ENCODE measurements at places on chromosomes 3 and 15.
A peak's percentile ranks its signal among the peaks of the same experiment; 100 is the strongest.

- DNase-seq, result peak; percentile 94
These were observed at the start of gene DIPK2A for GRCh38 chr3:143971359-143972154. TSS of gene DIPK2A (plus strand) at chr3:143971823. CDS start at chr3:143972333, 510 bp downstream.

GRCh38 chr3:127747751-127748521 lies 74.4 kb downstream of the MGLL start:
- no peak for DNase-seq

GRCh38 chr3:65591313-65591712 lies 447.4 kb downstream of the MAGI1 start:
- no peak for DNase-seq

- DNase-seq, result no peak
These were observed 1559.3 kb upstream of the GBE1 start for GRCh38 chr3:83320726-83321125.

DNA sequence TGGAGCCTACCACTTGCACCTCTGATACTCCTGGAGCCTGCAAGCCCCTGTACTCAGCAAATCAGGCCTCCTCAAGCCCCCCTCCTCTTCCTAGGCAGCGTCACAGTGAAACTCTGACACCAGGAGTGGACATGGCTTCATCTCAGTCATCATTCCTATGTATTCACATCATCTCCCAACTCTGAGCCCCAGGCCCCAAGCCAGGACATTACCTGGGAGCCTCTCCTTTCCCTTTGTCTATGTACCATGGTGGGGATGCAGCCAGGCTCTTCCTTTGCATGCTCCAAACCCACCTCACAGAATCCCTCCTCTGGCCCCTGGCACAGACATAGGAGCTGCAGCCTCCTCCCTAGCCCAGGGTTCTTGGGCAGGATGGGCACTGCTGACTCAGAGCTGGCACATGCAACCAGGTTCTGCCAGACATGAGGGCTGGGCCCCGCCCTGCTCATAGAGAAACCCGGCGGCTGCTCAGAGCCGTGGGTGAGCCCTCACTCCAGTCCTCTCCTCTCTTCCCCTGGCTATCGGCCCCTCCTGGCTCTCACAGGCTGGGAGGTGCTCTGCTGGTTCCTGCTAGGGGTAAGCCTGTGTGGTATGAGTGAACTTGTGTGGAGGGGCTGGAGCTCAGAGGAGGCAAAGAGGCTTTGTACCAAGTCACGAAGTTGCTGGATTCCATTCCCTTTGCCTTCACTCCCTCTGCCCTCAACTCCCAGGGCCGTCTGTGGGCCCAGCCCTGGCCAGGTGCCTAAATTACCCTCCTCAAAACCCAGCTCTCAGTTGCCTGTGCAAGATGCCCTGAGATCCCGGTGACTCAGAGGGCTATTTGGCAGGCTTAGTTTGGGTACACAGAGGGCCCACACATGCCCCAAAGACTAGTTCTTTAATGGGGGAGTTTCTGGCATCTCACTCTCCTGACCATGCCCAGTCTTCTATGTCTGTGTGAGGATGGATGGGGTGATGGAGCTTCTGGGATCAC lies 1.9 kb upstream of the PLCD1 start:
- peak; percentile 34 for DNase-seq

DNA sequence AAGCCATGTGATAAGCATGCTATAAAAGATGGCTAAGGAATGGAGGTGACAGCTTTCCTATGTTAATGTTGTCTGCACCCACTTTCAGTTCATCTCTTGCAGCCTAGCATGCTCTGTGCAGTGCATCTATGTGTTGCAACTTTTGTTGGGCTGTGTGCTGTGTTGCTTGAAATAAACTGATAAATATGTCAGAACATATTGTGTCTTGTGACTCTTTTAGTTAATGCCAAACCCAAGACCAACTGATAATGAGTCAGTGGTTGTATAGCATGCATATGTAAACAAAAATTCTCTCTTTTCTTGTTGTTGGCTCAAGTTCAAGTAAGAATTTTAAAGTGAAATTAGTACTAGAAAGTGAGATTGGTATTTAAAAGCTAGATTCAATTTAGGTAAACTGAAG lies 37.0 kb upstream of the SCN10A start:
- DNase-seq, result no peak

GRCh38 chr3:10364806-10365205 lies 43.9 kb upstream of the SEC13 start:
- no peak for DNase-seq

DNA sequence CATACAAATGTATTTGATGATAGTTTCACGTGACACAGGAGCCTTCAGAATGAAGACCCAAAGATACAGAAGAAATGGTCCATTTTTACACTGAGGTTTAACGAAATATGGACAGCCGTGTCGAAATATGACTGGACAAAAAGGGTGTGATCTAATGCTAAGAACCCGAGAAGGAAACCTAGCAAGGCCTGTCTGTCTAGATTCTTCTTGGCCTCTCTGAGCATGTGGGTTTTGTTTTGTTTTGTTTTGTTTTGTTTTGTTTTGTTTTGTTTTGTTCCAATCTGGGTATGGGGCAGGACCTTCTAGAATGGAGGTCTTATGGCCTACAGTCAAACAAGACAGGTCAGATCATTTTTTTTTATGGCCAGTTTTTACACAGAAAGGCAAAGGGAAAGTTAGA lies 242.7 kb upstream of the STT3B start:
- DNase-seq, result no peak

GRCh38 chr15:77417602-77418001 lies 2.3 kb downstream of the PEAK1 start:
- DNase-seq, result no peak

DNA sequence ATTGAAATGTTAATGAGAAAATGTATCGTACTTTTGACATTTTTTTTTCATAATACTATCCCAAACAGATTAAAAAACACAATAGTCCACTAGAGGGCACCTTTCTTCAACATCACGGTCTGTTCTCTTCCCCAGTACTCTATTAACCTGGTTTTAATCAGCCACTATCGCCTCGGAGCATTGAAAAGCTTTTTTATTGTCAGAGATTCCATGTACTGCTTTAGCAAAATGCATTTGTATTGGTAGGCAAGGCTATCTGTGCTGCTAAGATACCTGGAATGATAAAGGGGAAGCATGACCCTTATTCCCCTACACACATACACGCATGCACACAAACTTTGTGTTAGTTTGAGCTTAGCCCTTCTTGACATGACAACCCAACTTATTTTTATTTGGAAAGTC lies 160.1 kb upstream of the IL12A start:
- no peak for DNase-seq

GRCh38 chr3:112774293-112774926 lies 72.3 kb downstream of the CD200R1L start:
- no peak for DNase-seq

DNA sequence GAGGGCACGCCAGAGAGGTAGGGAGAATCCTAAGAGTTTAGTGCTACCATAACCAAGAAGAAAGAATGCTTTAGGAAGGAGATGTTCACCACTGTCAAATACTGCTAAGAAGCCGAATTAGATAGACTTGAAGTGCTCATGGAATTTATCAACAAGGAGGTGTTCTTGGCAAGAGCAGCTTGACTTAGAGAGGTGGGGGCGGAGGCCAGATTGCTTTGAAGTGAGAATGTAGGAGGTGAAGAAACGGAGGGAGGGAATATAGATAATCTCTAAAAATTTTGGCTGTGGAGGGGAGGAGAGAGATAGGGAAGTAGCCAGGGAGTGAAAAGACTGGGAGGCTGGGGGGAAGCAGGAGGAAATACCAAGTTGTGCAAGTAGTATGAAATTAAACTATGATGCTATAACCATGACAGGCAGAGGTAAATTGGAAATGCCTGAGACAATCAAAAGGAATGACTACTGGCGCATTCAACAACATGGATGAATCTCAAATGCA lies 35.5 kb downstream of the GADL1 start:
- no peak for DNase-seq

- no peak for DNase-seq
These were observed 33.1 kb upstream of the FBXL22 start for GRCh38 chr15:63564093-63564492.

GRCh38 chr15:26144836-26145235 lies 281.7 kb upstream of the ATP10A start:
- DNase-seq, result no peak

DNA sequence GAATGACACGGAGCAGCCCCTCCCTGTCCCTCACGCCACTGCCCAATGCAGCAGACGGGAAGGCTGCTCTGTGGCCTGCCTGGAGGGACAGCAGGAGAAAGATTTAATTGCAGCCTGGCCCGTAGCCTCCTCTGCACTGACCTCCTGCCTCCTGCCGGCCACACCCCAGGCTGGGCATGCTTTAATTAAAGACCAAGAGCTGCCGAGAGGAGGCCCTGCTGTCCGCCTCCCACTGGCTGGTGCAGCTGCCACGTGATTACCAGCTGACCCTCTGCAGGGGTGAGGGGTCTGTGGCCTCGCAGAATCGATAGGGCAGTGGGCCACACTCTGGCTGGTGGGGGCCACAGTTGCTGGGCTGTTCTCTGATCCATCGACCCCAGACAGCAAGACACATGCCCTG lies 100.2 kb upstream of the PRR23E start:
- peak; percentile 60 for DNase-seq

- no peak for DNase-seq
These were observed 61.8 kb upstream of the CMSS1 start for GRCh38 chr3:99755831-99756230.

GRCh38 chr3:179196098-179196497 lies 47.9 kb downstream of the PIK3CA start:
- DNase-seq, result no peak

- DNase-seq, result no peak
These were observed 46.7 kb downstream of the PRTG start for GRCh38 chr15:55696221-55696620.

- no peak for DNase-seq
These were observed 830.9 kb upstream of the CFAP20DC start for GRCh38 chr3:59880717-59881116.

DNA sequence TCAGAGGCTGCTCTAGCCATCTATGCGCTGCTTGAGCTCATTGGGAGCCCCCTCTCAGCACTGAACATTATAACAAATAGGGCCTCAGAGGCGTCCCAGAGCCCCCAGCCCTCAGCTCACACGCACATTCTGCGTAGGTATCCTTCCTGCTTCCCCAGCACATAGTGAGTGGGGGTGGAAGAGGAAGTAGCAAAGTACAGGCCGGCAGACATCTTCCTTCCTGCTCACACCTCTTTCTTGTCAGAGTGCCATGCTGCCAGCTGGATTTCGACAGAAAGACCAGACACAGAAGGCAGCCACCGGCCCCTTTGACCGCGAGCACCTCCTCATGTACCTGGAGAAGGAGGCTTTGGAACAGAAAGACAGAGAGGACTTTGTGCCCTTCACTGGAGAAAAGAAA lies 16.6 kb downstream of the TMOD2 start:
- DNase-seq, result no peak

- DNase-seq, result no peak
These were observed 46.6 kb downstream of the ZFAND6 start for GRCh38 chr15:80106051-80106450.

- no peak for DNase-seq
These were observed 1245.3 kb downstream of the ROBO2 start for GRCh38 chr3:78285032-78285728.

DNA sequence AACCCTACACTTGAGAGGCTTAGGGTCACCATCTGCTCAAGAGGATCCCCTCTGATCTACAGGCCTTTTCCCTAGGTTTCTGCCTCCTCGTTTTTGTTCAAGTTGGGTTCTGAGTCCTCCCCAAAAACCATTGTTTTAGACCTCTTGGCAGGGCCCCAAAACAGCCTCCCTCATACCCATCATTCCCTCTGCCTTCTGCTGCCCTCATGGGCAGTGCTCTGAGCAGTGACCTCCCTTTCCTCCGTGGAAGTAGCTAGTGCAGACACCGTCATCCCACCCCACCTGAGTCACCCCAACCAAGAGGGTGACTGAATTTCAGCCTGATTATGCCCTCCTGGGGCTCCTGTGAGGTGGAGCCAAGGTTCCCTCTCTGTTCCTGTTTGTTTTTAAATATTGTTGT lies 92.0 kb downstream of the RBPMS2 start:
- DNase-seq, result no peak

DNA sequence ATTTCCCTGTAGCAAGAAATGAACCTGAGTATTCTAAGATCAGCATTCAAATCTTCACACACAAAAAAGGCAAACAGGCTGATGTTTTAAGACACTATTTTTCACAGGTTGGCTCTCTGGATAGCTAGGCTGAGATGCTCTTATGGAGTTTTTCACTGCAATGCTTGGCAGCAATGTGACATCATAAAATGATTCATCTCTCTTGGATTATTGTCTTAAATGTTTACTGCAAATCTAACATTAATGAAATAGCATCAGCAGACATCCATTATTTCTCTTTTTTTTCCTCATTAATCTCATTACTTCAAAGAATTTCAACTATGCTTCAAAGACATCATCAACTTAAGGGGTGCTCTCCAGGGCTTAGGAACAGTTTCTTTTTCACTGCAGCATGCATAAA lies 23.6 kb upstream of the SSUH2 start:
- no peak for DNase-seq

GRCh38 chr3:129282727-129283327 lies 4.2 kb downstream of the HMCES start:
- DNase-seq, result no peak

DNA sequence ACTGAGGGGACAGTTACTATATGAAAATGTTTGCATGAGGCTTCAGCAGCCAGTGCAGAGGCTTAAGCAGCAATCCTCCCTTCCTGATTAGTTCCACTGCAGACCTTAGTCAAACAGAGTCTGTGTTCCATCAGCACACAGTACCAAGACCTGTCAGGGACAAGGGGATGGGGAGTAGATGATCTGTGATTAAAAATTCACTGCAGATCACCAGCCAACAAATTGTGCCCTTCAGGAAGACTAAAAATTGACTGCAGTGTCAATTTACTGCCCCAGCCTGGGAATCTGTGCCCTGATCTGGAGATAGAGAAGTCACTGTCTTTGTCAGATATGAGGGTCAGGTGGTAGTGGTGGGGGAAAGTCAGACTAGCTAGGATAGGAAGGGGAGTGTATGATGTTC lies 13.8 kb upstream of the NMNAT3 start:
- no peak for DNase-seq

- peak; percentile 87 for DNase-seq
These were observed 53.6 kb downstream of the RHCG start for GRCh38 chr15:89442671-89443307.

DNA sequence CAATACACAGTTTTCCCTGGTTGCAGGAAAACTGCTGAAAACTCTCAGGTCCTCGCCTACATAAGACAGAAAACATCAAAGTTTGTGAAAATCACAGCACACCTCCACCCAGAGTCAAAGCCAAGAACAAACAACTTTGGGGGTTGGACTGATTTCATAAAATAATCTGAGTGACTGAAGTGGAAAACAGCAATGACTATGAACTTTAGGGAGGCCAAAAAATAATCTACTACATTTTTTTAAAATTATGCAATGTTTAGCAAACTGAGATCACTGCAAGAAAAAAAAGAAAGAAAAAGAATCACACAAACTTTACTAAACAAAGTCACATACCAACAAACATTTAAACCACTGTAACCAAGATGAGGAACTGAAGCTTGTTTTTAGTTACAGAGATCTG lies 15.9 kb upstream of the FOXP1 start:
- no peak for DNase-seq

DNA sequence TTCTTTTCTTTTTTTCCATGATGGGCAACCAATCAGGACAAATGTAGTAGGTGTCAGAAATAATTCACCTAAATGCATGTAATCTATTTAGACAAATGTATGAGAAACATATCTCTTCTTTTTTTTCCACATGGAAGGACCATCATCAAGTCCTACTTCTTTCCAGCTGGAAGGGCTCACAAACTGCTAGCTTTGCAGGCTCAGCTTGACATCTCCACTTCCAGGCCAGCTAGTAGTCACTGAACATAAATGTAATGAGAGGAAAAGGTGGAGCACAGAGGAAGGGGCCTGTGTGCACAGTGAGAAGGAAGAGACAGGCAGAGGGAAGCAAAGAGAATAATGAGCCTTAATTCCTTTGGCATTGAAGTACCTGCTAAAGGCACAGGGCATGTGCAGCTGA lies 504.9 kb downstream of the MCTP2 start:
- no peak for DNase-seq

- no peak for DNase-seq
These were observed 524.4 kb downstream of the NSUN3 start for GRCh38 chr3:94587291-94587690.
